ENCODE measurements at places on chromosomes 1 and 21. TPM values are rescaled to one million over a fixed set of nuclear protein-coding genes. Genes with fewer than 3 reads are reported as not detected.
A peak's percentile ranks its signal among the peaks of the same experiment; 100 is the strongest.

DNA sequence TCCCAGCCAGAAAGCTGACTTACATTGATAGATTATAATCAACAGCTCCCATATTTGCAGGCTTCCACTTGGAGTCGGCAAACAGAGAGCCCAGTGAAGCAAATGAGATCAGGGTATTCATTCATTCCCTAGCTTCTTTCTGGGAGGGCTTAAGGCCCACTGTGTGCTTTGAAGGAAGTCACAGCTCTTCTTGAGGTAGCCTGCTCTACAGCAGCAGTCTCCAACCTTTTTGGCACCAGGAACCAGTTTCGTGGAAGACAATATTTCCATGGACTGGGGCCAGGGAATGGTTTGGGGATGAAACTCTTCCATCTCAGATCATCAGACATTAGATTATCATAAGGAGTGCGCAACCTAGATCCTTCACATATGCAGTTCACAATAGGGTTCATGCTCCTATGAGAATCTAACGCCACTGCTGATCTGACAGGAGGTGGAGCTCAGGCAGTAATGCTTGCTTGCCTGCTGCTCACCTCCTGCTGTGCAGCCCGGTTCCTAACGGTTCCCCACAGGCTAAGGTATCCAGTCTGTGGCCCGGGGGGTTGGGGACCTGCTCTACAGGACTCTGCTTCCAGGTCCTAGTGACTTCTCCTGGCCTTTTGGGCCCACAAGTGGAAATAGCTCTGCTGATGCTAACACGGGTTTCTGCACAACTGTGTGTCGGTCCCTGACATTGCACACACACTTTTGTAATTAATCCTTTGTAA lies 13.7 kb upstream of the ADAM30 start:
- DNase-seq: no peak

- DNase-seq: no peak
Measured at GRCh38 chr1:115746021-115746690, 22.4 kb downstream of the CASQ2 start.

DNA sequence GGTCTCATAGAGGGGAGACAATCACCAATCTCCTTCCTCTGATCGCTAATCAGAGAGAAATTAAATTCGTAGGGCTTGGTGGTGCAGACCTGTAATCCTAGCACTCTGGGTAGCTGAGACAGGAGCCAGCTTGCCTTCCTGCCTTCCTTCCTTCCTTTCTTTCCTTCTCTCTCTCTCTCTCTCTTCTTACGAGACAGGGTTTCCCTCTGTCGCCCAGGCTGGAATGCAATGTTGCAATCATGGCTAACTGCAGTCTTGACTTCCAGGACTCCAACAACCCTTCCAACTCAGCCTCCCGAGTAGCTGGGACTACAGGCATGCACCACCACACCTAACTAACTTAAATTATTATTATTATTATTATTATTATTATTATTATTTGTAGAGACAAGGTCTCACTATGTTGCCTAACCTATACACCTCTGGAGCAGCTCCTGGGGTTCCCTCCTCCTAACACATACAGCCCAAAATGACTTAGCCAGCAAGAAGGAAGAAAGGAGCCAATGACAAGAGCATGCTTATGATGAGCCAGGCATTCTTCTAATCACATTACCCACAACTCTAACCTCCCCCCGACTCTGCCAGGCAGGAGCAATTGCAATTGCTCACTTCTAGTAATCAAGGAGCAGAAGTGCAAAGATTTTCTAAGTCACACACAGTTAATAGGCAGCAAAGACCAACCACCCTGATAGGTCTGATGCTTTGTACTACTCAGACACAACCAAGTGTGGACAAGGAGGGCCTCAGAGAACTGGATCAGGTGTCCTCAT lies 105.4 kb upstream of the F3 start:
- DNase-seq: no peak

Gene SLC37A1
- 98.5 TPM for total RNA-seq

Gene TCEA3
- 133 TPM for total RNA-seq

DNA sequence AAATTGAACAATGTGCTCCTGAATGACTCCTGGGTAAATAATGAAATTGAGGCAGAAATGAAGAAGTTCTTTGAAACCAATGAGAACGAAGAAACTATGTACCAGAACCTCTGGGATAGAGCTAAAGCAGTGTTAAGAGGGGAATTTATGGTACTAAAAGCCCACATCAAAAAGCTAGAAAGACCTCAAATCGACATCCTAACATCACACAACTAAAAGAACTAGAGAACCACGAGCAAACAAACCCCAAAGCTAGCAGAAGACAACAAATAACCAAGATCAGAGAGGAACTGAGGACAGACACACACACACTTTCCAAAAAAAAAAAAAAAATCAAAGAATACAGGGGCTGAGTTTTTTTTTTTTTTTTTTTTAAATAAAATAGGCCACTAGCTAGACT lies 564.2 kb downstream of the SMYD3 start:
- no peak for DNase-seq

- peak; percentile 45 for DNase-seq
Measured at GRCh38 chr1:21651214-21652042, 17.7 kb downstream of the RAP1GAP start.

GRCh38 chr1:212432661-212433576 lies at the start of gene NENF:
Gene NENF (plus strand): TSS chr1:212432920. CDS start chr1:212432944, 24 bp downstream.
- peak; percentile 88 for DNase-seq

DNA sequence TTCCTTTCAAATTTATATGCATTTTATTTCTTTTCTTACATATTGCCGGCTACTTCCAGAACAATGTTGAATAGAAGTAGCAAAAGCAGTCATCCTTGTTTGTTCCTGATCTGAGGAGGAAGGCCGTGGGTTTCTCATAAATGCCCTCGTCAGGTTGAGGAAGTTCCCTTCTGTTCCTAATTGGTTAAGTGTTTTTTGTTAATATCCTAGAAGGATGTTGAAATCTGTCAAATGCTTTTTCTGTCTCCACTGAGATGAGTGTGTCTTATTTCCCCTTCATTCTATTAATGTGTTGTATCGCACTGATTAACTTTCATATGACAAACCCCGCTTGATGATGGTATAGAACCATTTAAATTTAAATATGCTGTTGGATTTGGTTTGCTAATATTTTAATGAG lies 15.4 kb downstream of the TTLL10 start:
- DNase-seq: no peak

DNA sequence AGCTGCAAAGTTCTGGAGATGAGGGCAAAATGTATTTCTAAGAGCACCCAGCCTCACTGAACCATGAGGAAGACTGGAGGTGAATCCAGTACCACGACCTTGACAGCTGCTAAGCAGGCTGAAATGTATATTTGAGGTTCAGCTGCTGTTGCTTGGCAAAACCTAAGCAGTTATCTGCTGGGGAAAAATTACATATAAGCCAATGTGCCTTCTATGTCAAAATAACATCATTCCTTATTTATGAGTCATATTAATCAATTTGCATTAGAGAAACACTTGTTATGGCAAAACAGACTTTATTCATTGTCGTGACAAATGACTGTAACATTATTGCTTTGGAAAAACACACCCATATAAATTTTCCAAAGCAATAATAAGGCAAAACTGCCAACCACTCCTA lies 560.5 kb upstream of the NR5A2 start:
- no peak for DNase-seq

GRCh38 chr1:214648801-214649200 lies 45.8 kb downstream of the CENPF start:
- DNase-seq: no peak

DNA sequence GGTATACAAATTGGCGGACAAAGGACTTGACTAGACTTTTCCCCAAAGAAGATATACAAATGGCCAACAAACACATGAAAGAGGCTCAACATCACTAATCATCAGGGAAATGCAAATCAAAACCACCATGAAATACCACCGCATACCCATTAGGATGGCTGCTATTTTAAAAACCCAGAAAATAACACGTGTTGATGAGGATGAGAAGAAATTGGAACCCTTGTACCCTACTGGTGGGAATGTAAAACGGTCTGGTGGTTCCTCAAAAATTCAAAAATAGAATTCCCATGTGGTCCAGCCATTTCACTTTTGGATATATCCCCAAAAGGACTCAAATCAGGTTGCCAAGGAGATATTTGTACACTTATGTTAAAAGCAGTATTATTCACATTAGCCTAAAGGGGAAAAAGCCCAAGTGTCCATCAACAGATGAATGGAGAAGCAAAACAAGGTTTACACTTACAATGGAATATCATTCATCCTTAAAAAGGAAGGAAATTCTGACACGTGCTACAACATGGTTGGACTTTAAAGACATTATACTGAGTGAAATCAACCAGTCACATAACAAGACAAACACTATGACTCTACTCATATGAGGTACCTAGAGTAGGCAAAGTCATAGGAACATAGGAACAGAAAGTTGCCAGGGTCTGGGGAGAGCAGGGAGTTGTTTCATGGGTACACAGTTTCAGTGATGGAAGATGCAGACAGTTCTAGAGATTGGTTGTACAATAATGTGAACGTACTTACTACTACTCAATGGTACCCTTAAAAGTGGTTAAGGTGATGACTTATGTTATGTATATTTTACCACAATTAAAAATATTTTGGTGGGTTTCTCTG lies 17.0 kb downstream of the CD34 start:
- no peak for DNase-seq

Gene CLCA2
- 1.7 TPM for total RNA-seq

GRCh38 chr1:160048335-160048734 lies 16.5 kb upstream of the PIGM start:
- DNase-seq: no peak

GRCh38 chr1:203406446-203407045 lies 55.6 kb upstream of the FMOD start:
- peak; percentile 47 for DNase-seq

DNA sequence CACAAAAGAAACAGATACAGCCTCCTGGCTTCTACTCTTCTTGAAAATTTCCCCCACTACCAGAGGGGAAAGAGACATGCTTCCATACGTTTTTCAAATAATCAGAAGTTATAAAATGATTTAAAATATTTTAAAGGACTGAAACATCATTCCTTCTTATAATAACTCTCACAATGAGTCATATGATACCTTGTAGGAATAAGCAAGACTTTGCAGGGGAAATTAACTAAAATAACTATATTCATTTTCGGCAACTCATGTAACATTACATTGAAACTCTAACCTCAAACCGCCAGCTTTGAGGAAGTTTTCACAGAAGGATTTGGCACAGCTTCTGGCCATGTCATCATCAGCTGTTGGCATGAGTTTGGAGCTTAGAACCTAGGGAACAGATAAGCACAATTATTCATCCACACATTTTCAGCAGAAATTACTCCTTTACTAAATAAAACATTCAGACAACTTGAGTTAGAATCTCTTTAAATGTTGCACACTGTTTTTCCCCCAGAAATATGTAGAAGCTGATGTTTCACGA lies 85.9 kb downstream of the USP24 start:
- no peak for DNase-seq

Gene LCE3A
- total RNA-seq: not detected

Data from colonic mucosa (tissue), 4 donors.